ENCODE measurements at places on chromosomes 16 and 17. TPM values are rescaled to one million over a fixed set of nuclear protein-coding genes. Genes with fewer than 3 reads are reported as not detected.

Gene FOXJ1
- 3.4 TPM for total RNA-seq

Gene HOXB1
- not detected for total RNA-seq

Gene HSD17B2
- total RNA-seq = 12.2 TPM

Gene MYH1
- not detected for total RNA-seq

Gene PERCC1
- not detected for total RNA-seq

Gene PDILT
- total RNA-seq = not detected

Gene PRR29
- 0.52 TPM for total RNA-seq

Gene ACAP1
- 0.99 TPM for total RNA-seq

Gene BEAN1
- total RNA-seq = not detected

Gene DYNLL2
- total RNA-seq = 14.5 TPM

Gene KRTAP4-1
- total RNA-seq = not detected

Gene SLC5A10
- total RNA-seq = not detected

Gene DPEP1
- total RNA-seq = 116 TPM

Gene PRSS27
- 2.1 TPM for total RNA-seq

Gene CARD14
- total RNA-seq = not detected

Gene VAT1L
- 0.33 TPM for total RNA-seq

Gene KCNH6
- total RNA-seq = not detected

Gene ITGAL
- 9.2 TPM for total RNA-seq

Gene GRB7
- total RNA-seq = 39.9 TPM

Gene HSD17B1
- 9.2 TPM for total RNA-seq

Gene KRTAP2-3
- not detected for total RNA-seq

Gene FMNL1
- 5.2 TPM for total RNA-seq

Gene NQO1
- total RNA-seq = 36.6 TPM

Gene NIP7
- total RNA-seq = 3.3 TPM
